ENCODE measurements at places on chromosomes 6 and 20.

GRCh38 chr20:50290112-50290511 lies 99.5 kb downstream of the CEBPB start:
- no peak for DNase-seq

DNA sequence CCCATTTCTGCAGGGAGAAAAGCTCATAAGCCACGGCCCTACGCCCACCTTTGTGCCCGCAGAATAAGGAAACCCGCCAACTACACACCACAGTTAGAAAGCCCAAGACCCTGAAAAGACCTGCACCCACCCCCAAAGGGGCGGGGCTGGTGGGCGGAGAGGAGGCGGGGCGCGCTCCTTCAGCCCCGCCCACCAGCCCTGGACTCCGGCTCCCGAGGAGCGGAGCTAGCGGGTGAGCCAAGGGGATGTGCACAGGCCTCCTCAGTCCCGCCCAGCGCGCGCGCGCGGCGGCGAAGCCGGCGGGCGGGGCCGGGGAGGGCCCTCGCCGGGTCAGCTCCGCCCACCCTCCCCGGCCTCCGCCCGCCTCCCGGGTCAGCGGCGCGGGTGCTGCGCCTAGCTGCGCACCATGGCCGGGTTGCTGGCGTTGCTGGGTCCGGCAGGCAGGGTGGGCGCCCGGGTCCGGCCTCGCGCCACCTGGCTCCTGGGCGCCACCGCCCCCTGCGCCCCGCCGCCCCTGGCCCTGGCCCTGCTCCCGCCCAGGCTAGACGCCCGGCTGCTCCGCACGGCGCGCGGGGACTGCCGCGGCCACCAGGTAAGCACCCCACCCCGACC lies at the start of gene FAM210B:
Gene FAM210B (plus strand): TSS at position 375 of the 612 bp plus-strand sequence. CDS start 32 bp downstream, at position 407.
- DNase-seq = peak; percentile 90

DNA sequence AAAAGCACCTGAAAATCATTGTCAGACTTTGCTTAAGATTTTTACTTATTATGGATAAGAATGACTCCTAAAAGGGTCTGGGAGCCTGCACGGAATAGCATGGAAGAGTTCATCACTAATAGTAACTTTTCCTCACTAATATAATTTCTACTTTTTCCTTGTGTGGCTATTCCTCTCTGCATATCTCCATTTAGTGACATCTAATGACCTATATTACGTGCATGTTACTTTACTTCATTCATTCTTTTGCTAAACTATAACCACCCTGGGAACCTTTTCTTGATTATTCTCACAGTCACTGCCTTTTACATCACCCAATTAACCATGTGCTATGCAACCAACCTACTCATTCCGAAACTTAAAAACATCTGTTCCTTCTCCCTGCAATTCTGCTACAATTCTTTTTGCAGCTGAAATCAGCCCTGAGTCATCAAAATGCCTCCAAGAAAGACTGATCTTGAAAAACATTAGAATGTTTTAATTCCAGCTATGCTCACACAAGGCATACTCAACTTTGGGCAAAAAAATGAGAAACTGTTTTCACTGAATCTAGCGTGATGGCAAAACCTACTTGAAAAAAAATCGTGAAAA lies 313.3 kb downstream of the RNGTT start:
- peak; percentile 71 for DNase-seq

DNA sequence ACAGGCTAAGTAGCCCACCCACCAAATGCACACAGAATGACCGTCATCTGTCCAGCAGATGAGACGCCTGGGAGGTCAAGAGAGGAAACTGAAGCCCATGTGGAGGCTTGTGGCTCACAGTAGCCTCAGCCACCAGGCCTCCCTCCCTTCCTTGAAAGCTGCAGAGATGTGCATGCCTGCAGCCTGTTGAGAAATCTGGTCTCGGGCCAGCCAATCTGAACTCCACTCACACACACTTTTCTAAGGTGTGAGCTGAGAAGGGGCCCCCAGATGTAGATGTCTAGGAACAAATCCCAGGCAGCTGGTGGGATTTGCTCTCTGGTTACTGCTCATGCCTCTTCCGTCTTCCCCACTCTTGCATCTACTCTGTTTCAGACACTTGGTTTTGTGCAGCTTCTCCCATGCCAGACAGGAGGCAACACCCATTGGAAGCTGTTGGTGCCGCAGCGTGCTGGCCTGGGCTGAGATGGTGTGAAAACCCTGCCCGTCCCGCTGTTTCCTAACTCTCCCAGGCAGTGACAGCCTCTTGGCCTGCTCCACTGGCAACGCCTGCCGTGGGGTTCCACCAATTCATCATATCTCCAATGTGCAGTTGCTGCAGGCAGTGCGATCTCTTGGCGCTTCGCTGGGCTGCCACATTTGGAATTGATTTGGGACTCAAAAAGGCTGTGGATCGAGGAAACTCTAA lies 24.1 kb upstream of the PAX1 start:
- no peak for DNase-seq

GRCh38 chr6:139364302-139364981 lies 10.0 kb downstream of the CITED2 start:
- peak; percentile 57 for DNase-seq

- no peak for DNase-seq
Observed at GRCh38 chr20:60403105-60403741, 445.0 kb downstream of the CDH26 start.

- DNase-seq = no peak
Observed at GRCh38 chr6:137581019-137581707, 87.0 kb upstream of the OLIG3 start.

DNA sequence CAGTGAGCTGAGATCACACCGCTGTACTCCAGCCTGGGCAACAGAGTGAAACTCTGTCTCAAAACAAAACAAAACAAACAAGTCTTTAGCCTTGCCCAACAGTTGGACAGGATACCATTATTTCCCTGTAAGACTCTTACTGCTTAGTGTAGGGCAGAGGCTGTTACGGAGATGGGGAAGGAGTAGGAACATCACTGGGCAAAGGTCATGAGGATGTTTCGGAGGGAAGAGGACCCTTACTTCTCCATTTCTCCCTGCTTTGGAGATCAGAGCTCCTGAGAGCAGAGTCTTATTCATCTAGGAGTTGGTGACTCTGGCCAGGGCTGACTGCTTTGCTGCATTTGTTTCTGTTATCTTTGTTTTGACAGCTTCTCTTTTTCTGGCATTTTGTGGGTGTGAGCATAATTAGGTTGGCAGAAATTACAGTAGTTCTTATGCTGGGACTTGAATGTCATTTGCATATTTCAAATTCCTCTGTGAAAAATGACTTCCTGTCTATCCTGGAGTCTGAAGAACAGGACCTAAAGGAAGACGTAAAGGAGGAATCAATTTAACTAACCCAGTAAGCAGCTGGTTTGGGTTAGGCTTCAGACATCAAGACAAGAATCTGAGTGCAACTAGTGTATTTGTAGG lies 89.0 kb downstream of the CDS2 start:
- no peak for DNase-seq

DNA sequence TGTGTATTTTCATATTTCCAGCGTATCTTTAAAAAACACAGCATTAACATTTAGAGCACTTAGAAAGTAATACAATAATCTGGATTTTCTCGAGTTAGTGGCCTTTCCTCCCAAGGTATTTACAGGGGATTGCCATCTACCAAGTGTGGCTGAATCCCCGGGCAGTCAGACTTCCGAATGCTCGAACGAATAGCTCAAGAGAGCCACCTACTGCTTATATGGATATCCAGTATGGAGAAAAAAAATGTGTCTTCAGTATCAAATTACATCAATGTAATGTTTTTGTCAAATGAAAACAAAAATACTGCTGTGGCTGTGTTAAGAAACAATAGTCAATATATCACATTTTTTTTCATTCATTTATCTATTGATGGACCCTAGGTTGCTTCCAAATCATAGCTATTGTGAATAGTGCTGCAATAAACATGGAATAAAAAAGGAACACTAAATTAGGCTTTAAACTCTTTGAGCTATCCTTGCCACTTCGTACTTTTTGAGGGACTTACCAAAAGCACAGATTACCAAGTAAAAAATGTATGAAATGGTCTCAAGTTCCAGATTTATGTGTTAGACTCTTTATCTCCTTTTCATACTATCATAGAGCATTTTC lies 654.5 kb upstream of the PTCHD4 start:
- peak; percentile 36 for DNase-seq

GRCh38 chr6:22471132-22471690 lies 98.2 kb upstream of the HDGFL1 start:
- no peak for DNase-seq

DNA sequence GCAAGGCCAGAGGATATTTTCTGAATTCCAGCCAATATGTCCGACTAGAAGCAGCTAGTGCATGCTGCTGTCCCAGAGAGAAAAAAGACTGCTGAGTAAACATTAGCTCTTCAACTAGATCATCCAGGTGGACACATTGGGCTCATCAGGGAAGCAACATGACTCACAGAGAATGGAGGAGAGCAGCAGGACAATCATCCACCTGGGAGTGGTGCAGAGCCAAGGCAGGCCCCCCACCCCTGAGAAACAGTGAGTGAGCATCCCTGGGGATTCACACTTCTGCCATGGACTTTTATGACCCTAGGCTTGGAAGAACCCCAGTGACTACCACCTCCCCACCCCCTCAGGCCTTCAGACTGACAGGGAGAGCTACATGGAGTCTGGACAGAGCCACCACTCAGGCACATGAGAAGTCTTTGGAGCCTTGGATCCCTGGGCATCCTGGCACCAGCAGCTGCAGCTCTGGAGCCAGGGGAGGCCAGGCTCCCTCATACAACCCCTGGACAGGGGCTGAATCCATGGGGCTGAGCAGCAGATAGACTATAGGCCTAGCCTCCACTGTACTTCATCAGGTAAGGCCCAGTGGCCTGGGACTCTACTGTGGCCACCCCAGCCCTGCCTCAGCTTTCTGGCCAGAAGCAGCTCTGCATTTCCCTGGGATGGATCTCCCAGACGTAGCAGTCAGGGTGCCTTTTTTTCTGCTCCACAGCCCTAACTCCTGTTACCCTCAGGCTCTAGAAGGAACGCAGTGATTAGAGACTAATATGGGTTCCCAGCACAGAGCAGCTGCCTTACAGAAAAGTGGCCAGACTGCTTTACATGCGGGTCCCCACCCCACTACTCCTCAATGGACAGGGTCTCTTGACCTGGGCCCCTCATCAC lies 82.9 kb upstream of the RNF217 start:
- DNase-seq = no peak

DNA sequence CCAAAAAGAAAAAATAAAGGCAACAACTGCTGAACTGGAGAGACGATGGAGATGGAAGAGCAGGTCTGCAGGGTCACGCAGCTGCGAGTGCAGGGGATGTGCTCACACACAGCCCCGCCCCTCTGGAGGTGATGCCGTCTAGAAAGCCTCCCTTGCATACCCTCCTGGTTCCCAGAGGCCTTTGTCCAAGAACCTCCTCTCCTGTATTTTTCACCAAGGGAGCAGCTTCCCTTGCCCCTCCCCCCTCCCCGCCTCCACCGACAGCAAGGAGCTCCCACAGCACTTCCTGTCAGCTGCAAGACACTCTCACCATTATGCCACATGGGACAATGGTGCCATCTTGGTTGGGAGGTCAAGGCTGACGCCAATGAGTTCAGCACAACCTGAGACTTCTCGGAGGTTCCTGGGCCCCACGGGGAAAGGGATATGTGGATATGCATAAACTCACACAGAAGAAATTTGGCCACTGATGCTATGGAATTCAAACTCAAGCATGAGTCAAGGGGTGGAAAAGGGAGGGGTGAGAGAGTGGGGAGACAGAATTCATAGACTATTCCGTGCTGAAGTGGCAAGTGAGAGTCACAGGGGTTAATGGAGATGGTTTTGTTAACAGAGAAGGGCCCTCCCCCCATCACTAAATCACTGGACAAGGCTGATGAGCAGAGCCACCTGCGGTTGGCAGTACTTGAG lies 132.9 kb downstream of the SCML4 start:
- no peak for DNase-seq

DNA sequence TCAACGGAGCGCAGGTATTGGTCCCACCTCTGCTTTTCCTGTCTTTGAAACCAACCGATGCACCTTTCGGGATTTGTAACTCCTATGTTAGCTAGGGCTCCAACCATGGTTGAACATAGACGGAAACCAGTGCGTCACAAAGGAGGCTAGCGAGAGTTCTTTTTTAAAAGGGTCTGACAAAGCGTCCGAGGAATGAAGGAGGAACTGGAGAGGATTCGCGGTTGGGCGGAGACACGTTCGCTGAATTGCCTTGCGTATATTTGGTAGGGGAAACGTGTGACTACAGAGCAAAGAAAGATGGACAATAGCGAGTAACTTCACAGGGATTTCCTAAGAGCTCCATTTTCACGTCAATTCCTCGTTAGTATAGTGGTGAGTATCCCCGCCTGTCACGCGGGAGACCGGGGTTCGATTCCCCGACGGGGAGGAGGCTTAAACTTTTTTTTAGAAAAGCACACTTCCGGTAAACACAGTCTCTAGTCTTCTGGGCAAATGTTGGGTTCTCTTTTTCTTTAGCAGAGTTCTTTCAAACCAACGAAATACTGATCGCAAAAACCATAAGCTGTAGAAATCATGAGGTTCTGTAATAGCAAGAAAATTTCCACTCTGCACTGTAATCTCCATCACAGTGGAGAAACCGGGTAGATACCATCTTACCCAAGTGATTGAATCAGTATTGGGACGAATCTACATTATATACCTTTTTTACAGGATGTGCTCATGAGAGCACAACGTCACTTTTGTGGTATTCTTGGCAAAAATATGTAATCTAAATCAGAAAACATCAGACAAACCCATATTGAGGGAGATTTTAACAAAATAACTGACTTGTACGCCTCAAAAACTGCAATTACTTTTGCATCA lies 6.6 kb upstream of the ZNF184 start:
- peak; percentile 89 for DNase-seq

DNA sequence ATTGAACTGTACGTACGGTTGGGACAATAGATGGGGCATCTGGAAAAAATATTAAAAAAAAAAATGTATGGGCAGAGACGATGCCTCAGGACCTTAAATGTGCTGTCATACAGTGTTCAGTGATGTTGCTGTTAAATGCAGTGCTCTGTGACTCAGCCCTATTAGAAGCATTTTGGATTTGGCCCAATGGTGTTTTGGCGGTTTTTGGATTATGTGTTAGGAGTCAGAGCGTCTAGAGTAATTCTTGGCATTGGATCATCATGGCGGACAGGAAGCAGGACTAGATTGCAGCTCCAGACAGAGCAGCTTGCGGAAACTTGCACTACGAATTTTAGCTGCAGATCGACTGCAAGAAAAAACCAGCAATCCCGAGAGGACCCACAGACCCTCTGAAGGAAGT lies 280.0 kb downstream of the SOX4 start:
- no peak for DNase-seq

DNA sequence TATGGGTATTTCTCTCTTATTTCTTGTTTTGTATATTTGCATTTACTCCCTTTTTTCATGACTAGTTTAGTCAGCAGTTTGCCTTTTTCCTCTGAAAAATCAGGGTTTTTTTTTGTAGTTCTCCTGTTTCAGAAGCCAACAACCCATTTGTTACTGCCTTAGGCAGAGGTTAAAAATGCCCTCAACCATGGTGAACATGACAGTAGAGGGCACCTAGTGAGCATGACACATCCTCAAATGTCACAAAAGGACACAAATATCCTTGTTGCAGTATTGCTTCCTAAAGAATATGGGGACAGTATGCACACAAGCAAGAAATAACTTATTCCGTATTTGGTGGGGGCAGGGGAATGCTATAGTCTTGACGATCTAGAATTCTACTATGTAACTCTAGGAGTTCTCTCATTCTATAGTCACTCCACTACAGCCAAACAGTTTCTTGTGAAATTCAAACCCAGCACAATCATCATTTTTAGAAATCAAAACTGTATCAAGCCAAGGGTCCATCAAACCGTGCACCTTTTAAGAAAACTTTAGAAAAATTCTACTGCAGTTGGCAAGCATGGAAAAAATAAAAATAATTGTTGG lies 47.0 kb downstream of the GOPC start:
- no peak for DNase-seq

- DNase-seq = no peak
Observed at GRCh38 chr20:13910492-13910891, 79.9 kb downstream of the SEL1L2 start.

GRCh38 chr6:2763345-2763841 lies 1.8 kb upstream of the WRNIP1 start:
- no peak for DNase-seq
